ENCODE measurements at places on chromosomes 3 and 15.

GRCh38 chr3:17589888-17590287, 152.5 kb downstream of the TBC1D5 start:
- DNase-seq, result no peak

DNA sequence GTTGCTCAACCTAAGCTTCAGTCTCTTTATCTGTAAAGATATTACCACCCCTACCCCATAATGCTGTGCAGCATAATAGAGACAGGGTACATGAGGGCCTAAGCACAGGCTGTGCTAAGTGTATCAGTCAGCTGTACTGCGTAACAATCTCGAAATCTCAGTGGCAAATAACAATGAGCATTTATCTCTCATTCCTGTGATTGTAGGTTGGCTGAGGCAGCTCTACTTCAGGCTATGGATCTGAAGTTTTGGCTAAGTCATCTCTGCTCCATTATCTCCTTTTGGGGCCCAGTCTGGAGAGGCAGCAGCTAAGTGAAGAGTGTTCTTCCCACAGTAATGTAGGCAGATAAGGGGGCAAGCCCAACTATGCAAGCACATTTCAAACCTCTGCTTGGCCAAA, 7.1 kb upstream of the SLC6A11 start:
- DNase-seq, result no peak

DNA sequence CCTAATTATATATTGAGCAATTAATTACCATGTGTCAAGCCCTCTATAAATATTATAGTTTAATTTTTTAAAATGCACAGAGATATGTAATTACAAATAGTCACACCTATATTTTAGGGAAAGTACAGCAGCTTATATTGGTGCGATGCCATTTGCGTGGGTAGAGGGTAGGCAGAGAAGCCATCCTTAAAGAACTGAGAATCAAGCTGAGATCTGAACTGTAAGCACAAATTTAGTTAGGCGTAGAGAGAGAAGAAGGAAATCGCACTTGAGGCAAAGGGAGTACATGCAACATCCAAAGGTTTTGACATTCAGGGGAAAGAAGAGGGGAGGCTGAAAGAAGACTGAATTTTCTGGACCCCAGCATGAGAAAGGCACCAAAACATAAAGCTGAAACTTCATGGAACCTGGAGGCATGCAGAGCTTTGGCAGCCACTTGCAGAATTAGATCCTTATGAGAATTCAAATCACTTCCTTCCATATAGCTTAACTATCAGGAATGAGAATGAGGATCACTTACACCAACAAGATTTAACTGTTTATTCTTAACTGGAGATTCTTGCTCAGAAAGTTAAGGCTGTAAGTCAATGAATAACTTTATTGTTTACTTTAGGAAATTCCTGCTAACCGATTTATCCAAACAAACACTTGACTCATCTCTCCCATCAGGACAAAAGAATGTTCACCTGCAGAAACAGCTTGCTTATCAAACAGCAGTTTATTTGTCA, 114.3 kb downstream of the TGFBR2 start:
- peak; percentile 6 for DNase-seq

DNA sequence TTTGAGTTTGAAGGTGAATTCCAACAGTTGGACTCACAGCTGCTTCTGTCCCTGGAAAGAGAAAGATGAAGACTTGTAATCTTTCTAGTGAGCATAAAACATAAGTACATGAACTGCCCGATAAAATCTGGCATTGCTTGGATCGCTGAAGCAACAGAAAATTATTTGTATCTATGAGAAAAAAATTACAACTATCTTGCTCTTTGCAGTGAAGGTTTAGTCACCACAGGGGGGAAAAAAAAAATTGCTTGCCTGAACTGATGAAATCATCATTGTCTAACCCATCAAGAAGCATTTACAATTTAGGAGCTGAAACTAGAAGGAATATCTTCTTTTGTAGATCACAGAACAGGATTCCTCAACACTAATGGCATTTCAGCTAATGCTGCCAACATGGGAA, 20.0 kb downstream of the TMEM207 start:
- DNase-seq, result peak; percentile 3

- DNase-seq, result no peak
Observed at GRCh38 chr3:195889870-195890295, 18.5 kb downstream of the TNK2 start.

GRCh38 chr3:105649480-105649879, 219.3 kb downstream of the CBLB start:
- no peak for DNase-seq

DNA sequence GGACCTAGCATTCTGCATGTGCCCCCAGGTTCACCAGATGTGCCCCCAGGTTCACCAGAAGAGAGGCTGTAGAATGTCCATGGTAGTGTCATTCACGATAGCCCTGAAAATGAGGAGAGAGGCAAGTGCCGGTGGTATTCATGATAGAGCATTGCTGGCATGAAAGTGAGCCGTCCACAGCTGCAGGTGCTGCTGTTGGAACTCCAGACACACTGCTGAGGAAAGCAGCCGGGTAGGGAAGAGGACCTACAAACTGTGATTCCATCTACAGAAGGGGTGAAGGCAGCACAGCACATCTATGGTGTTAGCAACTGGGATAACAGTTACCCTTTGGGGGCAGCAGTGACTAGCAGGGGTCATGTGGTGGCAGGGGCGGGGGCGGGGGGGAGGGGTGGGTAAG, 125.0 kb upstream of the PLXNA1 start:
- DNase-seq, result no peak

DNA sequence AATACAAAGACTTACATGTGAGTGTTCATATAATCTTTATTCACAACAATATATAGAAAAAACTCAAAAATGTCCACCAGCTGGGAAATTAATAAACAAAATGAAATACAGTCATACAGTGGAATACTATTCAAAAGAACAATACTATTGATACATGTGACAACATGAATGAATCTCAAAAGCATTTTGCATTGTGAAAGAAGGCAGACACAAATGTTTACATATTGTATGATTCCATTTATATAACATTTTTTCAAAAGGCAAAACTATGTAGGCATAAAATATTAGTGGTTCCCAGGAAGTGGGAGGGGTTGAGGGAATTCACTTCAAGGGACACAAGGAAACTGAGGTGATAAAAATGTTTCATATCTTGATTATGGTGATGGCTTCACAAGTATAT, 303.2 kb downstream of the CTNNB1 start:
- DNase-seq, result no peak

DNA sequence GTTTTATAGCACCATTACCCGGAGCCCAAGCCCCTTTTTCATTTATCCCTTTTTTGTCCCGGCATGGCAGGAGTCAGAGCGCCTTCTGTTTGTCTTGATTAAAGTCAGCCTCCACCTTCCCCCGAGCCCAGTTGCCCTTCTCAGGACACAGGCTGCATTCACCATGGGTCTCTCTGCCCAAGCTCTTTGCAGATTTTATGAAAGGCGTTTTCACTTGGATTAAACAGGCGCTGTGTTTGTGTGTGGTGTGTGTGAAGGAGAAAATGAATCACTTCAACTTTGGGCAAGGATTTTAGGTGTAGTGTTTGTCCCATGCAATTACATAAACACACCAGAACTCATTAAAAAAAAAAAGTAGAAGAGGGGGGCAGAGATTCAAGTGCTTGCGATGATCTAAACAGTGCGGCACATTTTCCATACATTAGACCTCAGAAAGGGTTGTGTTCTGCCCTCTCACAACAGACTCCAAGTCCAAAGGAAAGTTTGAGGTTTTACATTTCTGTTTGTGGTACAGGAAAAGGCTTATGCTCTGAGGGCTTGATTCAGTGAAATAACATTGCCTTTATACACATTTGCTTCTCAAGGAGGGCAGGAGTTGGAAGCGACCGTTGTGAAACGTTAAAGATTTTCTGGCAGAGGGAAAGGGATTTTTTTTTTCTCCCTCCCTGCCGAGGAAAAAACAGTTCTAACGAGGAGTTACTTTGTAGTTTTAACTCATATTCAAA, 14.5 kb upstream of the IL16 start:
- DNase-seq, result no peak

GRCh38 chr3:40714771-40715345, 190.1 kb downstream of the ZNF621 start:
- DNase-seq, result no peak

DNA sequence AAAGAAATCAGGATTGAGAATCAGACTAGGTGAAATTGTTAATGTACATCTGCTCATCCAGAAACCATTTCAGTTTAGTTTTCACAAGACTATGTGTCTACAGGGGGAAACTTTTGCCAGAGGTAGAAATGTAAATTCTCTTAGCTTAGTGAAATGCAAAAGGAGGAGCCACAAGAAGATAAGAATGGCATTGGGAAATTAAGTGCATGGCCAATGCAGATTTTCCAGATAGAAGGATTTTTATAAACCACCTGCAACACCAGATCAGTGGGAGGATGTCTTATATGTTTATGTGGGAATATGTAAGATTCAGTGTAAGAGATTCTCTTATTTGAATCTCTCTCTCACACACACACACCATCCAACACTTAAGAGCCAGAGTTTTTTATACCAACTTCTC, 67.2 kb downstream of the HMG20A start:
- no peak for DNase-seq

- DNase-seq, result no peak
Observed at GRCh38 chr3:196662033-196662432, 22.5 kb downstream of the NRROS start.

GRCh38 chr3:122415104-122415744, 638 bp downstream of the WDR5B start:
- DNase-seq, result no peak

- no peak for DNase-seq
Observed at GRCh38 chr3:122268257-122269024, 56.6 kb upstream of the CSTA start.

GRCh38 chr3:169764312-169764881, 463 bp downstream of the TERC start:
- DNase-seq, result no peak

DNA sequence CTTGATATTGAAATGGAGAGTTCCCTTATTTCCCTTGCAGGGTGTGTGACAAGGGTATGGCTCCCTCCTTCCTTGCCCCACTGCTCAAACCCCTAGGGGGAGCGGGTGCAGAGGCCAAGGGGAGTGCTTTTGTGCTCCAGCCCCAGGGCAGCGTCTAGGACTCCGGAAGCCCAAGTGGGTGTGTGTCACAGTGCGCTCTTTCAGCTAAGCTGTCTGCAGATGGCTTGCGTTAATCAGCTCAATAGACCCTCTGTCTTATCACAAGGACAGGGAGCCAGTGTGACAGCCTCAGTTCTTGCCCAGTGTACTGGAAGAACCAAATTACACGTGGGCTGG, 523.6 kb upstream of the LMCD1 start:
- DNase-seq, result no peak

DNA sequence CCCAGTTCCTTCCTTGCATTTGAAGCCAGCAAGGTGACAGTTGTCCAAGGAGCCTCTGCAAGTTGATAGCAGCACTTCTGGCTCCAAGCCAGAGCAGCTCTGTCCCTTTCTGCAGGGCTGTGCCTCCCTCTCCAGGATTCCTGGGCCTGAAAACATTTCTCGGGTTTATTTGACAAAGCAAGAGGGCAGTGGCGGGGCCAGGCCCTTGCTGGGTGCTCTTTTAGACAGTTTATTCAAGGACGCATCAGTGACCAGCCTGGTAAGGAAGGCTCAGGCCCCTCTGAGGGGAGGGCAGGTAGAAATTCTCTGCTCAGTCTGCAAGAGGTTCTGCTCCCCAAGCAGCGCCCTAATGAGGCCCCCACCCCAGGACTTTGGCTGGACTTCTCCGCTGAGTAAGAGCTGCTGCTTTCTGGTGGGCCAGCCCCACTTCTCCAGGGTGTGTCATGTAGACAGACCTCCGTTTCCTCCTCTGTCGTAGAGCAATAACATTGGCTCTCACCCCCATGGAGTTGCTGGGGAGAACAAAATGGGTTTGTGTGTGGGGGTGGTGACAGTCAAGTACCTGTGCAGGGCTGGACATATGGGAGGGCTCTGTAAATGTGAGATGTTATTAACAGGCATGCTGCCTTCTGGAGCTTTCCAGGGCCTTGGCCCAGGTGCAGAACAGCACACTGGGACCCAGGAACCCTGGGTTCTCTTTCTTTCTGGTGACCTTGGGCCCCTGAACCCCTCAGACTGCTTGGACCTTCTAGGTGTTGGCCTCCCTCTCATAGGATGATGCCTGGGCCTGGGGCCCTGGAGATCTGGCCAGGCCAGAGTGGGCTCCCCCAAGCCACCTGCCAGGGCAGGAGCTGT, 146.2 kb upstream of the TLE3 start:
- DNase-seq, result no peak

GRCh38 chr15:87322265-87322664, 934.3 kb downstream of the NTRK3 start:
- DNase-seq, result no peak

GRCh38 chr3:128736601-128737000, 10.6 kb downstream of the RAB7A start:
- no peak for DNase-seq

- DNase-seq, result no peak
Observed at GRCh38 chr15:59362331-59362730, 10.3 kb downstream of the MYO1E start.

- no peak for DNase-seq
Observed at GRCh38 chr3:127408684-127409420, 121.0 kb upstream of the PRR20G start.

DNA sequence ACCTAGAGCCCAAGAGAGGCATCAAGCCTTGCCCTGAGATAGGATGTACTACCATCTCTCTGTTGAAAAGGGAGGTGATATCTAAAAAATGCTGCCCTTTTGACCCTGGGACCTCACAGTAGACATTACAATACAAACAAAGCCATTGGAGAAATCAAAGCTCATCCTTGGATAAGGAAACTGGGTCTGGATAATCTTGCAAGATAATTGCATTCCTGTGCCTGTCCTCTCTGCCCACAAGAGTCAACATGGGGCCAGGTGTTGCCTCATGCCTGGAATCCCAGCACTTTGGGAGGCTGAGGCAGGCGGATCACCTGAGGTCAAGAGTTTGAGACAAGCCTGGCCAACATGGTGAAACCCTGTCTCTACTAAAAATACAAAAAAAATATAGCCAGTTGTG, 57.3 kb upstream of the DLG1 start:
- no peak for DNase-seq

DNA sequence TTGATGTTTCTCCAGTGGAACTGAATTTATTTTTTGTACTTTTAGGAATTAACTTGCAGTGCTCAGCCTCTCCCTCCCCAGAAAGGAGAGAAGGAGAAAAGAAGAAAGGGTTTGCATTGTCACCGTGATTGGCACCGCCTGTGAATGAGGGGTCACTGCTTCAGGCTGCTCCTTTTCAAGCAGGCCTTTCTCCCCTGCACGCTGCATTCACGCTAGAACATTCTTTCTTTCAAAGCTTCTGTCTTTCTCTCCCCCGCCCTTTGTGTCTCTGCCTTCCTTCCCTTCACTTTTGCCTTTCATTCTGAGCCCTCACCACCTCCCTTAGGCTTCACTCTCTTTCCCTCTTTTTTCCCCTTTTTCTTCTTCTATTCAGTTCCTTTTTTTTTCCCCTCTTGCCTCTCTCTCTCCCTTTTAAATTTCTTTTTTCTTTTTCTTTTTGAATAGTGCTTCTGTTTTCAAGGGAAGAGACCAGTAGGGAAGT, 42.4 kb downstream of the ZNF710 start:
- no peak for DNase-seq
